NCI-H510A treated with DMSO at 0.1 percent for 48 hours (cell line): ENCODE measurements at places on chromosomes 5 and 9.

GRCh38 chr9:34070606-34071324 is 22.1 kb upstream of the UBAP2 start:
- no peak for DNase-seq

DNA sequence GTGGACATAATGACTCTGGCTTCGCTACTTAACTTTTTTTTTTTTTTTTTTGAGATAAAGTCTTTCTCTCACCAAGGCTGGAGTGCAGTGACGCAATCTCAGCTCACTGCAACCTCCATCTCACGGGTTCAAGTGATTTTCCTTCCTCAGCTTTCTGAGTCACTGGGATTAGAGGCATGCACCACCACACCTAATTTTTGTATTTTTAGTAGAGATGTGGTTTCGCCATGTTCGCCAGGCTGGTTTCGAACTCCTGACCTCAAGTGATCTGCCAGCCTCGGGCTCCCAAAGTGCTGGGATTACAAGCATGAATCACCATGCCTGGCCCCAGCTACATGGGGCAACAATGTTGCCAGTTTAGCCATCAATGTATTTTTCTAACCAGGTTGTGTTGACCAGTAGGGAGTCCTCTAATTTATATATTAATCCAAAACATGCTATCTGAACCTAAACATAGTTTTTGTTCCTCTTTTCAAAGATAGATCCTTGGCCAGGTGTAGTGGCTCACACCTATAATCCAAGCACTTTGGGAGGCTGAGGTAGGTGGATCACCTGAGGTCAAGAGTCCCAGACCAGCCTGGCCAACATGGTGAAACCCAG is 120.3 kb upstream of the LHFPL2 start:
- no peak for DNase-seq

DNA sequence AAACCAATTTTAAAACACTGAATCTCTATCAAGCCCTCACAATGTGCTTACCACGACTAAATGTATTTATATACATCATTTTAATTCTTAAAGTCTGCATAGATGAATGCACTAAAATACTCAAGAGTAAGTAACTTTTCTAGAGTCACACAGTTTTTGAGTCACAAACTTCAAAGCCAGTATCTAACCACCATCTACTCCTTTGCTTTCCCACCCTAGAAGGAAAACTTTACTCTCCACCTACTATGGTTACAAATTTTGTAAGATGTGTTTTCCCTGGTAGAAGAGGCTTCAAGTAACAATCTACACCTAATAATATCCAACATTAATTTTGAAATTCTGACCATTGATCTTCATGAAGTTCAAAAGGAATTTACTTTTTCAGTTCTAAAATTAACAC is 18.7 kb downstream of the ZFAND5 start:
- DNase-seq, result no peak

GRCh38 chr5:168311061-168311566 is 19.7 kb downstream of the WWC1 start:
- peak; percentile 38 for DNase-seq

DNA sequence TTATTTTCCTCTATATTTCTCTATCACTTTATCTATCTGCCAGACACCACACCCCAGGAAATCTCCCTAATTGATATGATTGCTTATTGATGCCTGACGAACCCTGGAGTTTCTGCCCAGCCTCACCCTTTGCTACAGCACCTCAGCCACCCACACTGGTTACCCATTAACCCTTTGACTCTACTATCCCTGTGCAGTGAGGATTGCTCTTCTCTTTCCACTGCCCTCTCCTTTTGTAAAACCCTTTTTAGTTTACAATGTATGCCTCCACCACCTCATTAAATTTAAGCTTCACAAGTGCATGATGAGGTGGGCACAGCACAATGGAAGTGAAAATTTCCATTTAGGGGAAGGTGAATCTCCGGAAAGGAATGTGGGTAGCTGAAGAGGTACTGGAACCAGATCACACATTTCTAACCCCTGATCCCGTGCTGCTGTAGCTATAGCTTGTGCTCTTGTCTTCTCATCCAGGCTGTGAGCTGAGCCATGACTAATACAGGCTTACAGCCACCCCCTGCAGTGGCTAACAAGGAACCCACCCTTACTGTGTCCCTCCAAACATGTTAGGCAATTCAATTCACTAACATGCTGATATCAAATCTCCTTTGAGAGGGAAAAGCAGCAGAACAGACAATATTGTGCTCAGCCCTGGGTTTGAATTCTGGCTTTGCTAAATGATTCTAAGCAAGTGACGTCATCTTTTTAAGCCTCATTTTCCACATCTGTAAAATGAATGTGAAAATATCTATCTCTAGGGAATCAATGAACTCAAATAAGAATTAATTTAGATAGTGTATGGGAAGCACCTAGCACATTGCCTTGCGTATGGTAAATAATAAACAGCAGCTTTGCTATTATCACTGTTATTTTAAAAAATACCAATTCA is 186.9 kb upstream of the TRIM32 start:
- DNase-seq, result no peak

- no peak for DNase-seq
These were observed 224.4 kb downstream of the ROR2 start for GRCh38 chr9:91725651-91726050.
